ENCODE measurements at places on chromosomes 16 and 17. TPM values are rescaled to one million over a fixed set of nuclear protein-coding genes. Genes with fewer than 3 reads are reported as not detected.

The ATP1B2 gene
- 5.1 TPM for total RNA-seq

The TPSG1 gene
- total RNA-seq, result not detected

The NPIPB12 gene
- 142 TPM for total RNA-seq

The C17orf100 gene
- 1.1 TPM for total RNA-seq

The ITGAX gene
- 148 TPM for total RNA-seq

The KIF2B gene
- total RNA-seq, result not detected

The TVP23A gene
- 0.92 TPM for total RNA-seq

The MFAP4 gene
- total RNA-seq, result 18.0 TPM

The CES2 gene
- total RNA-seq, result 34.8 TPM

The LPO gene
- total RNA-seq, result not detected

The CD300LB gene
- 3.0 TPM for total RNA-seq

All from spleen (tissue), 13 donors.